Frontal cortex (tissue), 4 donors: ENCODE measurements at places on chromosomes 12 and 14. TPM values are rescaled to one million over a fixed set of nuclear protein-coding genes. Genes with fewer than 3 reads are reported as not detected.

DNA sequence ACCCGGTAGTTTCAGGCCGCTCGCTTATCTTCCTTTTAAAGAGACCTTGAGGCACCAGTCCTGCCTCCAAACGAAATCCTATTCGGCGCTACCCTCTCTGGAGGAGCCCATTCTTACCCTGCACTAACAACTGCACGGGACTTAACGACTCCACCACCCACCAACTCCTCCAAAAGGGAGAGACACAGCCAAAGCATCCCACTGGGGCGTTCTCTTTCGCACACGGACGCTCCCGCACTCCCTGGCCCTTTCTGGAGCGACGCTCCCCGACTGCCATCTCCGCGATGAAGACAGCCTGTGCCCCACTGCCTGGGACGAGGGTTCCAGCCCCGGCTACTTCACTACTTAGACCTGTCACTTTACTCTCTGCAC is 650 bp downstream of the GALC start:
- peak; percentile 46 for DNase-seq

DNA sequence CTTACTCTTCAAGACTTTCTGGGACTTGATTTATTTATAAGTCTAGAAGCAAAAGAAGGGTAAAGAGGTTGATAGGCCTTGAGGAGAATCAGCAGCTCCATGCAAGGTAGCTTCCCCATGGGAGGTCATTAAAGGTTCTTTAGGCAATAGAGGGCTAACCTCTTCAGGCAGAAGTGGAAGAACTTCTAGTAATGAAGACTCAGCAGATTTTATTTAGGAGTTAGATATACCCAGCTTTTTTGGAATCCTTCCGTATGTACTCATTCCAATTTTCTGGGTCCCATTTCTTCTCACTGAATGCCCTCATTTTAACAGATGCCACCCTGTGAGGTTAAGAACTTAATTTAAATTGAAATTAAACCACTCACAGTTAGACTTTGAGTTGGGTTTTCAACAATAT is 565.6 kb downstream of the LRFN5 start:
- DNase-seq, result no peak

GRCh38 chr12:46452061-46452615 is 79.6 kb upstream of the SLC38A2 start:
- DNase-seq, result no peak

DNA sequence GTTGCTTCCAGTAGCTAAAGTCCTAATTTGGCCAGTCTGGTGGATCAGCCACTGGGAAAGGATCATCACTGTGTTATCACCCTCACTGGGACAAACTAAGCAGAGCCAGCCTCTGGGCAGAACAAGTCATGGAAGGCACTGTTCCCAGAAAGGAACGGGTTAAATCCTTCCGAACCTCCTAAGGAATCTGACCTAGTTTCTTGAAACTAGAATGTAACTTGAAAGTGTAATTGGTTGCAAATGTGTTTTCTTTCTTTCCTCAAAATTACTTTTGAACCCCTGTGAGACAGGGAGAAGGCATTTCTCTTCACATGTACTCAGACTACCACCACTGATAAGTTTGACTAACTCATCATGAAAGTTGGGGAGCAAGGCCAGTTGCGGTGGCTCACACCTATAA is 18.7 kb upstream of the KICS2 start:
- no peak for DNase-seq

GRCh38 chr12:92342574-92342973 is 196.9 kb upstream of the BTG1 start:
- no peak for DNase-seq

GRCh38 chr14:78286210-78286609 is 116.0 kb downstream of the NRXN3 start:
- DNase-seq, result no peak

- DNase-seq, result no peak
These were observed 3.9 kb downstream of the SLC38A2 start for GRCh38 chr12:46368684-46369083.

DNA sequence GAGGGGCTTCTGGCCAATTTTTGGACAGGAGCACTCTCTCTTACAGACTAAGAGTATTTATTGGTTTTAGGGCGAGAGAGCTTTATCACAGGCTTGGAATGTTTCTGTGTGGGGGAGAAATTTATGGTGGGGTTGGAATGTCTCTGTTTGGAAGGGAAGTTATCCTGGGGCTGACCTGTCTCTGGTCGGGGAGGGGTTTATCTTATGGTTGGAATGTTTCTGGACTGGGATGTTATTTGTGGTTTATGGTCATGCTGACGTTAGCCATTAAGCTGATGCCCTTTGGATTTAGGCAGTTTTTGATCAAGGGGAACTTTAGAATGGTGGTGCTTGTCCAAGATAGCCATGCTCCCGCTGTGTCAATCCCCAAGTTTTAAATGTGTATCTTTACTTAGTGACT is 614.8 kb downstream of the DIO2 start:
- DNase-seq, result no peak

Gene FGF23
- total RNA-seq, result not detected

Gene ZFYVE1
- total RNA-seq, result 11.8 TPM

Gene BCL2L2
- 10.6 TPM for total RNA-seq
